Suppressor macrophage treated with lipopolysaccharide for 1 hour (primary cell): ENCODE measurements at places on chromosomes 4 and X.

DNA sequence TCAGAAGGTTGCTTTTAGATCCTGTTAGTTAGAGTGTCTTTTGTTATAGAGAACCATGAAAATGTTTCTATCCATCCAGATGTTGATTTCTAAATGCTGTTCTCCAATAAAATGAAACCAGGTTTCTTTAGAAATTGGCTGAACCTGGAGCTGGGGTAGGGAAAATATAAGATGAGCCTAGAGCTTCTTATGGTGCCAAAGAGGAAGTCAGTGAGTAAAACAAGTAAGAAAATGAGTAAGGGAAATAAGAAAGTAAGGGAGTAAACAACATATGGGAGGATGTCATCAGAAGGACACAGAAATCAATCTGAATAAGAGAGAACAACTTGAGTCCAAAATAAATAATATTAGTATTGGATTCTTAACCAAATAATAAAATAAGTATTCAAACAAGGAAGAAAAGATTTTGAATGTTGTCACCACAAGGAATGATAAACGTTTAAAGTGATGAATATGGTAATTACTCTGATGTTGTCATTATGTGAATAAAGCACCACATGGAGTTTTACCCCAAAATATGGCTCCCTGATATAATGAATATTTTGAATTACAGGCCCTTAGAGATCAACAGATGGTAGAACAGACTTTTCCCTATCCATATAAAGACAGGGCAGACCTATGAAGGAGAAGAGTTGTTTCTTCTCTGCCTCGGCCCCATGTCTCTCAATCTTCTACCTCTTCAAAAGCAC is 506.1 kb downstream of the IL15 start:
- no peak for DNase-seq

GRCh38 chrX:54074826-54075225 is 30.6 kb upstream of the PHF8 start:
- no peak for DNase-seq

GRCh38 chr4:83885256-83886182 is 349.6 kb downstream of the GPAT3 start:
- no peak for DNase-seq

- peak; percentile 73 for DNase-seq
Measured at GRCh38 chr4:120156120-120156718, 89.6 kb upstream of the MAD2L1 start.

DNA sequence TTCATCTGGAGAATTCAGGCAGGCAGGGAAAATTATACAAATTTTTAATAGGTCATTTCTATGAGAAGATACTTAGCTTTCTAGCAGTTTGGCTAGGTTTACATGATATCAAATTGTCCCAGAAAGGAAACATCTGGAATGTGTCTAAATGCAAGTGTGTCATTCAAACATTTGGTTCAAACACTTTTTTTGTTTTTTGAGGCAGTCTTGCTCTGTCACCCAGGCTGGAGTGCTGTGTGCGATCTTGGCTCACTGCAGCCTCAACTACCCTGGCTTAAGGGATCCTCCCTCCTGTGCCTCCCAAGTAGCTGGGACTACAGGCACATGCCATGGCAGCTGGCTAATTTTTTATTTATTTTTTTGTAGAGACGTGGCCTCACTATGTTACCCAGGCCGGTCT is 31.6 kb downstream of the SPARCL1 start:
- DNase-seq = no peak

GRCh38 chrX:21412883-21413282 is 38.7 kb downstream of the CNKSR2 start:
- DNase-seq = no peak

GRCh38 chrX:110000847-110001713 is 1.8 kb upstream of the TMEM164 start:
- no peak for DNase-seq

DNA sequence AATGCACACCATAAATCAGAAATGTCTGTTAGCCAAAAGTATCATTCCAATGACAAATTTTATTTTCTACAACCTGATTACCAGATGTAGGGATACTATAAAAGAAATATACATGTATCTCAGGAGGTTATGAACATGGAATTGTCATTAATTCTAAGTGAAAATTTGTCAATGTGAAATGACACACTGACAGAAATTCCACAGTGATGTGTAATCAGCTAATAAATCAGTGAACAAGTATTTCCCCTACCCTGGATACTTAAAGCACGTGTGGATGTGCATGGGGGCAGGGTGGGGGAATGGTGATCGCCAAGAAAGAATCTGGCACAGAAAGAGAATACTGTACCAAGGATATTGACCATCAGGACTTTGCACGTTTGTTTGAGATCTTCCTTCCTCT is 123.6 kb downstream of the SH3RF1 start:
- no peak for DNase-seq

DNA sequence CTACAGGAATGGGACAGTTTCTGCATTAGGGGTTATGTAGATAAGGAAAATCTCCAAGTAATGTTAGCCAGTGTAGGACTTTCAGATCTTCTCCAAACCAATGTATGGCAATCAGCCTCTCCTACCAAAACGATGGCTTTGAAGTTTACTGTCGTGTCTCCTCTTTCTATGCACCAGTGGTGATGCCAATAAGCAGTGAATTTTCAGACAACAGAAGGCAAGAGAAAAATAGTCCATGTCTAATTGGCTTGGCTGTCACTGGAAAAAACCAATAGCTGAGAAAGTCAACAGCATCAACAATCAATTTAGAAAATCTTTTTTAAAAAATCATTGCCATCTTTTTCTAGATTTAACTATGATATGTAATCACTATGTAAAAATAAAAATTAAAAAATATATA is 35.0 kb downstream of the LIMCH1 start:
- DNase-seq = no peak

DNA sequence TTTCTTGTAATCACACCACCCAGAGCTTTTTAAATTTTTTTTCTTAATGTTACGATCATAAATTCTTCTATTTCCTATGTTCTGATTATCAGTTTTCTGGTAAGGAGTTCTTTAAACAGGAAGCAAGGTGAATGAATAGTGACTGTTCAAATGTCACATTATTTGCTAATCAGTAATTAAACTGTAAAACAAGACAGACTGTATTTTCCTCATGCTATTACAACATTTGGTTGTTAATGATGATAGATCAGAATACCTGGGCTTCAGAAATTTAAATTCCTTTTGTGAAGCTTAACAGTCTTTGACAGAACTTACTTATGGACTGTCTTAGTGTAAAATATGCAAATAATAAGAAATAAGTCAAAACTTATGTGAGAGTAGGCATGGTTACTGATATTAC is 41.4 kb downstream of the CLCN3 start:
- DNase-seq = no peak

DNA sequence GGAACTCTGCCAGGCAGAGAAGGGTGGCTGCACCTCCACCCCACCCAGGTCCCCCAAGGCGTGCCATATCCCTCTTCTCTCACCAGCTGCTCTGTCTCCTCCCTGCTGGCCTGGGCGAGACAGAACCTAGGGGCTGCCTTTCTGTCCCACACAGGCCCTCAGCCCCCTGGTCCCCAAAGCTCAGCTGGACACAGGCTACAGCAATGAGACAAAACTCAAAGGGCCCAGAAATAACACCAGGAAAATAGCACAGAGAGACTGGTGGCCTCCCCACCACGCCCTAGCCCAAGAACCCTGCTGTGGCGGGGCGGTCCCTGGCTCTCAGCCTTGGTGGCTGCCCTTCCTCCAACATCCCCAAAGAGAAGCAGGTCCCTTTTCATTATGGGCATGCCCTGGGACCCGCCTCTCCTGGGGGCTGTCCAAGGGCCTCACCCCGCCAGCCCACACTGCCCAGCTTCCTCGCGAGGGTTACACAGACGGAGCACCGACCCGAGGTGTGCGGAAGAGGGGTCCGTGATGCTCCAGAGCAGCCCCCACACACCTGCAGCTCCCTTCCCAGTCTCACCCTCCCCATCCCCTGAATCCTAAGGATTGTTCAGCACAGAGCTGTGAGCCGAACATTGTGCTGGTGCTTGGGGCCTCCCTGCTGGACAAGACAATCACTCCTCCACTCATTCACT is 67.7 kb upstream of the HMX1 start:
- no peak for DNase-seq

DNA sequence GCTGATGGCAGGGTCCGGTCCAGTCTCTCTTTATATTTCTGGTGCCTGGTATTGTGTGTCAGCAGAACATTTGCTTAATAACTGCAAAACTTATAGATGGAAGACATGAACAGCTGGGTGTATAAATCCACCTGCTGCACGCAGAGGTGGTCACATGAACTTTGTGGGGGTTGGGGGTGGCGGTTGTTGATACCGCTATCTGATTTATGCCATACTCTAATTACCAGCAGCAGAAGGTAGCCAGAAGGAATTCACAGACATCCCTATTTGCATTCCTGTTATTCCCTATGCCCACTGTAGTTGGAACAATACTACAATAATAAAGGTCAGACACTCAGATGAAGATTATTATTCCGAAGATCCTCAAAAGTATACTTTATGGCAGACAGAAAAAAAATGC is 121.6 kb upstream of the PUDP start:
- no peak for DNase-seq

DNA sequence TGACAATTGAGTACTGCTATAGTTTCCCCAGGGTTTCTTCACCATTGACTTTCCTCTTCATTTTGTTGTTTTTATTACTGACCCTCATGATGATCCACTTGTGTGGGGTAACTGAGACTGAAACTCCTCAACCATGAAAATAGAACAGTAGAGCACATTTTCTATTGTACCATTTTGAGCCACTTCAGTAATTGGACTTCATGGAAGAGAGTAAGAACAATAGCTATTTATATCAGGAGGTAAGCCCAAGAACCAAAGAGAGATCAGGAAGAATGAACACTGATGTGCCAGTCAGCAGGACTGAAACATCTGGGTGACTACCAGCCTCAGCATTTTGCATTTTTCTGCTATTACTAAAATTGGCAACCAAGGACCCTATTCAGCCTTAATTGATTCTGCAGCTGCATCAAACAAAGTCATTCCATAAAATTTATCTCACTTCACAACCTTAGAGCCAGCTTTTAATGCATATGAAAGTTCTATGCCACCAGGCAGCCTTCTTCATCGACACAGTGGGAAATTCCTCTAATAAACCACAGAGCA is 151.4 kb downstream of the BANK1 start:
- DNase-seq = no peak

DNA sequence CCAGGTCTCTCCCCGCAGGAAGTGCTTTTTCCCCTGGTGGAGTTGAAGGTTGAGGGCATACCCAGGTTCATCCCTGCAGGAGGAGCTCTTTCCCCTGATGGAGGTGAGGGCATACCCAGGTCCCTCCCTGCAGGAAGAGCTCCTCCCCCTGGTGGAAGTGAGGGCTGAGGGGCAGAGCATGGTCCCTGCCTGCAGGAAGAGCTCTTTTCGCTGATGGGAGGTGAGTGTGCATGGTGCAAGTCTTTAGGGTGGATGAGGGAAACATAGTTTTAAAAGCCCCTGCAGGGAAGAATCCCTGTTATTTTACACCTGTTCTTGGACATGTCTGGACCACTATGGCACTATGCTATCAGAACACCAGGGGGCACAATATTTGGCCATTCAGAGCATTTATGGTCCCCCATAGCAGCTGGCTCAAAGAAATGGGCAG is 43.7 kb upstream of the PUDP start:
- no peak for DNase-seq

DNA sequence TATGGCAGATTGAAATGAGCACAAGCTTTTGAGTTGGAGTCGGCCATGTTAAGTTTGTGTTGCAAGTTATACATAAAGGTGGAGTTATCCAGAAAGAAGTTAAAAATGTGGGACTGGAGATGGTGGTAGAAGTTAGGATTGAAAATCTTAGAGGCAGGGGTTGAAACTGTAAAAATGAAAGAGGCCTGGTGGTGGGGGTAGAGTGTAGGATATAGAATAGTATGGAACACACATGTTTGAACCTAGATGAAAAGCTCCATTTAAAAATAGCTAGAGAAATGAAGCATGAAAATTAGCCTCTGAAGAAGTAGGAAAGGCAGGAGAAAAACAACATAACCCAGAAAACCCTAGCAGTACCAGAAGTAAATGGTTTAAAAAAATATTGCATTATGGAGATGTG is 131.8 kb upstream of the ENPEP start:
- peak; percentile 34 for DNase-seq

GRCh38 chrX:95893636-95894035 is 791.0 kb upstream of the DIAPH2 start:
- DNase-seq = no peak

- peak; percentile 75 for DNase-seq
Measured at GRCh38 chr4:183832776-183833450, 72.2 kb upstream of the STOX2 start.

DNA sequence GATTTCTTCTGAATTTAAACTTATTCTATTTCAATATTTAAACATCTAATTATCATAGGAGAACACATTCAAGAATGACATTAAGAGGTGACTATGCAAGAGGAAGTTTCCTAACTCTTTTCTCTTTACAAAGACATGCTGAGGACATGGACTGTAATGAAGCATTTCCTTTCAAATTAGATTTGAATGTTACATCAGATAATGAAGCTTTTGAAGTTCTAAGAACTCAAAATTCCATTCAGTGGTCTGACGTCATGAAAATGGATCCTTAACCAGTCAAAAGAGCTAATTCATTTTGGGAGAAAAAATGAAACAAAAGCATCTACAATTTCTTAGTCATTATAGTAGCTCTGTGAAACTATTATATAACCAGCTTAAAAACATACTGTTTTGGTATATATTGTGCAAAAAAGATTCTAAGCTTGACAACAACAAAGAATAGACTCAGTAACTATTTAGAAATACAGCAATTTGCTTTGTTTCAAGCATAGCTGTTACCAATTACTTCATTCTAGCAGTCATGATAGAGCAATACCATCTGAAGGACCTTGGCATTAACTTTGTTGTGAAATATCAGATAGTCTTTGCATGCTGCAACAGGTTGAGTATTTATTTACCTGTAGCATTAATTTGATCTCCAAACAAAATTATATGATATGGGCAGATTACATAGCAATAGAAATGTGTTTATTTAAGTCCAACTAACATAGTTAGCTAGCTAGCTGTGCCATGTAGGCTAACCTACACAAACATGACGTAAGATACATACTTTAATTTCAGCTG is 13.7 kb upstream of the DTHD1 start:
- DNase-seq = peak; percentile 68

- DNase-seq = peak; percentile 82
Measured at GRCh38 chr4:104966349-104967033, 180.2 kb upstream of the TET2 start.

GRCh38 chr4:26048378-26048882 is 134.4 kb downstream of the SMIM20 start:
- no peak for DNase-seq
